A549 (cell line): ENCODE measurements at places on chromosomes 5 and 9.

- DNase-seq: peak; percentile 69
These were observed 67.5 kb upstream of the CKMT2 start for GRCh38 chr5:81165493-81166119.

DNA sequence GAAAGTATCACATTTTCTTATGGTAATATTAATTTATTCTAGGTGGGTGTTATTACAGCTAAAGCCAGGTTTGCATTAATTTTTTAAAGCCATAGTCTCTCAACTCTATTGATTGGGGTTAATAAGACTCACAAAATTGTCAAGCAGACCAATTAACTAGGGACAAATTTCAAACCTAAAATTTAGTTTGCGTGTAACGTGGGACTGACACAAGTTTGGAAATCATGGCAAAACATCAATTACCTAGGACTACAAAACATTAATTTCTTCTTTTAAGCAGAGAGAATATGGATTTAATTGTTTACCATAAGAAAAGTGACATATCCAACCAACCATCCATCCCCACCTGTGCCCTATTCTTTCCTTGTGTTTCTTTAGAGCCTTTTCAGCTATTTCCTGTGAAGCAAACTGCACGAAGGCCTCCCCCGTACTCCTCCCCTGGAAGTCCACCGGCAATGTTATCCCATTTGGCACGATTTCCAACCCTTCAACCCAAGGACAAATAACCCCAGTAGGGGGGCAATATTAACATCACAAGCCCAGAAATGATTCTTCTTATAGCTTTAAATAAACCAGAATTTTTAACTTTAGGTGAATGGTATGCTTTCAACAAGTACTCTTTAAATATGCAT lies 4.4 kb downstream of the HNRNPH1 start:
- no peak for DNase-seq

- DNase-seq: no peak
These were observed 35.1 kb downstream of the TDRD7 start for GRCh38 chr9:97447001-97447400.

DNA sequence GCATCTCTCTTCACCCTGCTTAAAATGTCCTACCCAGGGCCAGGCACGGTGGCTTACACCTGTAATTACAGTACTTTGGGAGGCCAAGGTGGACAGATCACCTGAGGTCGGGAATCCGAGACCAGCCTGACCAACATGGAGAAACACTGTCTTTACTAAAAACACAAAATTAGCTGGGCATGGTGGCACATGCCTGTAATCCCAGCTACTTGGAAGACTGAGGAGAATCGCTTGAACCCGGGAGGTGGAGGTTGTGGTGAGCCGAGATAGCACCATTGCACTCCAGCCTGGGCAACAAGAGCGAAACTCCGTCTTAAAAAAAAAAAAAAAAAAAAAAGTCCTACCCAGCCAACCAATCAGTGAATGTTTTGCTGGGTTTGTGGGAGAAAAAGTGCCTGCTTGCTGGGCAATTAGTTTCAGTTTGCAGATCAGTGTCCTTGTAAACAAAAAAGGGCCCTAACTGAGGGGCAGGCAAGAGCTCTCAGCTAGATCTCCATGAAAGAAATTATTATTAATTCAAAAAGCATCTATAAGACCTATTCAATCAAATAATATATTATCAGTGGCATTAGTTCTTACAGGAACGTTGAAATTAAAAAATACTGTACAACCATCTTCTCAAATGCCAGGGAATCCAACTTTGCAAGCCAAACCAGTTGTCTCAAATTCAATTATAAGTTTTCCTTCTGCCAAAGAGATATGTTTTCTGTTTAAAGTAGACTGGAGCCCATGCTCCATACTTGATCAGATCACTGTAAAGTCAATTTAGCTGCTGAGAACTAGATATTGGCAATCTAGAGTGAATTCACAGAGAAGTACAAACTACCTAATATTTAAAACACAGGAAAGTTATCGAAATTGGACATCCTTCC lies 3.9 kb downstream of the MEGF9 start:
- peak; percentile 74 for DNase-seq

GRCh38 chr9:69743930-69744329 lies 15.9 kb downstream of the PTAR1 start:
- no peak for DNase-seq
